ENCODE measurements at places on chromosomes 13 and 19.

- DNase-seq = no peak
These were observed 95.5 kb upstream of the KLHL1 start for GRCh38 chr13:70203661-70204229.

DNA sequence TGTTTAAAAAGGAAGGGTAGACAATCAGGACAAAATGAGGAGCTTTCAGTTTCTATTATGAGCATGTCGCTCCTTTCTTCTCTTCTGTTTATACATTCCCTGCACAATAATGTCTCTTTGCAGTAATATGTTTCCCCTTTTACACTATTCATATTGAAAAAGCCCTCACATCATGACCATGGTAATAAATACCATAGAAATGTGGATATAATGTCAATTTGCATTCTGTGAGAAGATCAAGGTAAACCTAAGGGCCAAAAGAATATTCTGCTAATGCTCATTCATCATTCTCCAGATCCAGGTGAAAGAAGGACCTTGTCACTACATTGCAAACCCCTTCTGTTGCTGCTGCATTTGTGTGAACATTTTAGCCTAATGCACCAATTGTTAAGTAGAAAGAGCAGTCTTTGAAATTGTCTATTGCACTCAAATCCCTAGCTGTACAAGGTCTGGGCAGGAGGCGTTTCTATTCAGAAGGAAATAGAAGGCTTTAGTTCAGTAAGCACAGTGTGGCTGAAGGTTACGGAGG lies 117.6 kb upstream of the SOX21 start:
- no peak for DNase-seq

- DNase-seq = peak; percentile 32
These were observed 24.1 kb downstream of the SLC25A30 start for GRCh38 chr13:45393941-45394570.

GRCh38 chr13:84648069-84648640 lies 765.9 kb upstream of the SLITRK1 start:
- DNase-seq = no peak

DNA sequence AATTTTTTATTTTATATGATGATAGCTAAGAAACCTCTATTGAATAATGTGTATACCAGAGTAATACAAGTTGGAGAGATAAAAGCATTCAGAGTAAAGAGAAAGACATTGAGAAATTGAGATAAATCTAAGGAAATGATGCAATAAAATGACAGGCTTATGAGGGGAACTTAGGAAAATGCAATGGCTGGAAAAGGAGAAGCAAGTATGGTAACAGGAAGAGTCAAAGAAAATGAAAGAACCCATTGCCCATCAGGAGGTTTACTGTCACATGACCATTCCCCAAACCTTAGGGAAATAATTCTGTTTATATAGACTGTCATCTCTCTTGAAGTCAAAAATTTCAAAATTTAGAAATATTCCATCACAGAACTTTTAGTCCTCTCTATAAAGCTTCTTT lies 808.0 kb upstream of the PRR20A start:
- no peak for DNase-seq

GRCh38 chr13:18996221-18996620 lies 185.4 kb downstream of the TUBA3C start:
- DNase-seq = no peak
